ENCODE measurements at places on chromosomes 11 and 22.

DNA sequence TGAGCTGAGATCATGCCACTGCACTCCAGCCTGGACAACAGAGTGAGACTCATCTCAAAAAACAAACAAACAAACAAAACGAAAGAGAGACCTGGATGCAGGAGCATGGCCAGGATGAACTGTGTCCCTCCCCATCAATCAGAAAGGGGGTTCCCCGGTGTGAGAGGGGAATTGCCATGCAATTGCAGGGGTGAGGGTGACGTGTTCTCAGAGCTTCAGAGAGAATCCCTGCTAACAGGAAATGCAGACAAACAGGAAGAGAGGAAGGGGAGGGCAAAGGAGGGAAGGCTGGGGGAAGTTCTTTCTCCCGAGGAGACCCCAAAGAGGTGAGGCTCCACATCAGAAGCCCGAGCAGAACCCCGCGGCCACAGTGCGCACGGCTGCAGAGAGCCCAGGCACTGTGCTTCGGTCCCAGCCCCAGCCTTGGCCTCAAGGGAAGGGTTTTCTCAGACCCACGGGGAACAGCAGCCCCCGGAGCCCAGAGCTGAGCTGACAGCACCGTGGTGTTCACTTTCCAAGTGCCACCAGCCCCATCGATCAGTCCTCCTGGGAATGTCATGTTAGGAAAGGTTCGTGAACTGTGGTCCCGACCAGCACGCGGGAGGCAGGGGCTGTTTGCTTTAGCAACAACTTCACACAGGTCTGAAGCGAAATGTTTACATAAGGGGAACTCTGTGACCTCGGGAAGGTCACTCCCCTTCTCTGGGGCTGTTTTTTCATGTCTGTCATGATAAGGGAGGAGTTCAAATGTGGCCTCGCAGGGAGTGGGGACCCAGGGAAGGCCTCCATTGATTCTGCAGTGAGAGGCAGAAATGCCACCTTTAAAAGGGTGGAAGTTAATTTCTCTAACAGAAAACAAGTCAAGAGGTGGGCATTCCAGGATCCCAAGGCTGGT is 108.0 kb upstream of the ANO1 start:
- no peak for ATAC-seq

DNA sequence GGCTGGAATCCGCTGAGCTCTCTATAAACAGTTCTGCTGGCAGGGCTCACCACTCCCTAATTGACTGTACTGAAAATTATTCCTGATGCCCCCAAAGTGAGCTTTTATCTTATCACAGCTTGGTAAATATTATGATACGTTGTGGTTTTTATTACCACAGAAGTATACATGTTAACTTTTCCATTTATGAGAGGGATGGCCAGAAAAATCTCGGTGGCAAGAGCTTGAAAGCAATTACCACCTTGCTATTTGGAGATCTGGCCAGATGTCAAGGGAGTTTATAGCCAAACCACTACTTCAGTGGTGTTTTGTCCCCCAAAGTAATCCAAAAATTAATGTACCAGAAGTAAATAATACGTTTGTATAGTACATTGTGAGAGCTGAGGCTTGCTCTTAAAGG is 75.4 kb upstream of the RCN1 start:
- ATAC-seq, result no peak

DNA sequence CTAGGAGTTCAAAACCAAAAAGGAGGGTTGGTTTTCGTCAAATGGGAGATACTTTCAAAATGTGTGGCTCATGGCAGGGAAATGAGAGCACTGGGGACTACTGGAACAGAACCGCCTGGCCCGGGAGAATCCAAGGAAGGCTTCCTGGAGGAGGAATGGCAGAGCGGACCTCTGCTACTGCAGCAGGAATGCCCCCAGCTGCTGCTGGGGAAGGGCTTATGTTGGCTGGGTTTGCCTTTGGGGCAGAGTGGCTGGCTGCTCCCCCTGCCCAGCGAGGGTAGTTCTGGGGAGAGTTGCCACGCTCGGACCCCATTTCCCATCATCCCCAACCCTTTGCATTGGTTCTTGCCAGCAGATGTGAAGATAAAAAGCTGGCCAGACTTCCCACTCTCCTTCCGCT is 10.6 kb upstream of the APOBEC3A start:
- no peak for ATAC-seq

DNA sequence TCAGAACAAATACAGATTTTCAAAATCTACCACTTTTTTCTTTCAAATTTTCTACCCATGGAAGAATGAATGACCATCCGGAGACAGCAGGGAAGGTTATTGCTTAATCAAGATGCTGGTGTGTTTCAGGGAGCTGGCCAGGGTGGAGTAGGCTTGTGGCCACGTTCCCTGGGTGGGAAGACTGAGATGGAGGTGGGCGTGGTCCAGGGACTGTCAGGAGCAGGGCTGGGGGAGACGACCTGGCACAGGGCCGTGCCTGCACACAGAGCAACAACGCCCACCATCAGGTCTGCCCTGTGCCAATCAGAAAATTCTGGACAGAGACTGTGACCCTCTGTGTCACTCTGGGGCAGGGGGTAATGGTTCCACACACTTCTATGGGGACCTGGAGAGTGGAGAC is 7.1 kb upstream of the APOBEC3H start:
- peak; percentile 15 for ATAC-seq

DNA sequence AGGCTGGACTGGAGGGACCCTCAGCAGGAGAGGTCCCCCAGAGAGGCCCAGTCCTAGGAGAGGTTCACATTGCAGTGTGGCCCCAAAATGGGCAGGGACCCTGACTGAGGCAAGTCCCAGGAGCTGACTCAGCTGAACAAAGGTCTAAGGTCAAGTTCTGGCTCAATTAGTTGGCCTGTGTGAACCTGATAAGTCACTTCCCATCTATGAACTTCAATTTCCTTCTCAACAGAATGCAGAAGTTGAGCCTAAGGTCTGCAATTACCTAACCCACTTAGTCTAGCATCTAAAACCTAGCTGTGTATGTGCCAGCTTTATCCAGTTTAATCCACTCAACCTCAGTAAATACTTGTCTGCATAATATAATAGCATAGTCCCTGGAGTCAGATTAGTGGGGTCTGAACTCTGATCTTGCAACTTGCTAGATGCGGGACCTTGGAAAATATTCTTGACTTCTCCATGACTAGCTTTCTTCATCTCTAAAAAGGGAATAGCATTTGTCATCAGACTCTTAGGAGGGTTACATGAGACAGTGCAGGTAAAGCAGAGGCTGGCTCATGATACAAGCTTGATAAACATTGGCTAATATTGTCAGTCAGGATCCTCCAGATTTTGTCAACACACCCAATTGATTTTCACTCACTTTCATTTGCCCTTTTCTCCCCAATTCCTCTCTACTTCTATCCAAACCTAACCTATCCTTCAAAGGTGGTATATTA is 465.5 kb downstream of the INSC start:
- no peak for ATAC-seq

DNA sequence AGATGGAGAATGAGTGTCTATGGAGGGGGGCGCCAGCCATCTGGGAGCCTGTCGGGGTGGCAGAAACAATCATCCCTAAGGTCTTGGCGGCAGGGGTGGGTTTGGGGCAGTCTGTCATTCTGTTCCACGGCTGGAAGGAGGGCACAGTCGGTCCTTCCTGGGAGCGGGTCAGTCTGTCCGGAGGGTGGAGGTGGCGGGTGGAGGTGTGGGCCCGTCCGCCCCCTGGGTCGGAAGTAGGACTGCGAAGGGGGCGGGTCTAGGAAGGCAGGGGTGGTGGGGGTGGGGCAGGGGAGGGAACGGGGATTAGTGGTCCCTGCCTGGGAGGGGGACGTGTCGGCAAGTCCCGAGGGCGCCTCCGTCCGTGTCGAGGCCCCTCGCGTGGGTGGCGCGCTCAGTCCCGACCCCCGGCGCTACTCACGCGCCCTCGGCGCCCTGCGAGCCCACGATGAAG is 461 bp downstream of the TBC1D10A start:
- peak; percentile 40 for ATAC-seq

DNA sequence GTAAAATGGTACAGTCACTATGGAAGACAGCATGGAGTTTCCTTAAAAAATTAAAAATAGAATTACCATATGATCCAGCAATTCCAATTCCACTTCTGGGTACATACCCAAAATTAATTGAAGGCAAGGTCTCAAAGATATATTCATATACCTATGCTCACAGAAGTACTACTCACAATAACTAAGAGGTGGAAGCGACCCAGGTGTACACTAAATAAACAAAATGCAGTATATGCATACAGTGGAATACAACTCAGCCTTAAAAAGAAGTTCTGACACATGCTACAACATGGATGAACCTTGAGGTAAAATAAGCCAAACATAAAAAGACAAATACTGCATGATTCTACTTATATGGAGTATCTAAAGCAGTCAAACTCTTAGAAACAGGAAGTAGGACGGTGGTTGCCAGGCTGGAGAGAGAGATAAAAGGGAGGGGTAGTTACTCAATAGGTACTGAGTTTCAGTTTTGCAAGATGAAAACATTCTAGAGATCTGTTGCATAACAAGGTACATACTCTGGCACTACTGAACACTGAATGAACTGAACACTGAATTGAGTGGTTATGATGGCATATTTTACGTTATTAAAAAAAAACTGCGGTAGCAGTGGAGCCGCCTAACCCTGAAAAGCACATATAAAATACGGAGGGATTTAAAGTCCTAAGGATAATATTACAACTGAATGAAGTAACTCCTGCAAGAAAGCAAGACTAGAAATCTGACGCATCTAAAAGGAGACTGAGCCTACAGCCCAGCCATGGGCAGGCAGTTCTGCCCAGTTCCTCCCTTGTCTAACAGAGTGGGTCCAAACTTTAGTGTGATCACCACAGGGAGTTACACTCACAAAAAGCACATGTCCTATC is 12.8 kb downstream of the DGCR2 start:
- peak; percentile 86 for ATAC-seq

DNA sequence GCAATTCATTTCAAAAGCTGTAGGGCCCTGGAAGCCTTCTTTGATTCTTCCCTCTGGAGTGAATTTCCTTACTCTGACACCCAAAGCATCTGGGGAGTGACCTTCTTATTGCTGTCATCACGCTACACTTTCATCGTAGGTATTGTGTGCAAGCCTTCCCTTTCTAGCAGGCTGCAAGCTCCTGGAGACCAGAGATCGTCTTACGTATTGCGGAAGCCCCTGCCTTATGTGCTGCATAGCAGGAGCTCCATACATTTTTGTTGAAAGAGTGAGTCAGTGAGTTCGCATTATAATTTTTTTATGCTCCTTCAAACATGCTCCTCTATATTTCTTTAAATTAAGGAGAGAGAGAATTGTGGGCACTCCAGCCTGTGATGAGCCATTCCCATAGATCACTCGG is 21.2 kb upstream of the TMEM218 start:
- no peak for ATAC-seq

DNA sequence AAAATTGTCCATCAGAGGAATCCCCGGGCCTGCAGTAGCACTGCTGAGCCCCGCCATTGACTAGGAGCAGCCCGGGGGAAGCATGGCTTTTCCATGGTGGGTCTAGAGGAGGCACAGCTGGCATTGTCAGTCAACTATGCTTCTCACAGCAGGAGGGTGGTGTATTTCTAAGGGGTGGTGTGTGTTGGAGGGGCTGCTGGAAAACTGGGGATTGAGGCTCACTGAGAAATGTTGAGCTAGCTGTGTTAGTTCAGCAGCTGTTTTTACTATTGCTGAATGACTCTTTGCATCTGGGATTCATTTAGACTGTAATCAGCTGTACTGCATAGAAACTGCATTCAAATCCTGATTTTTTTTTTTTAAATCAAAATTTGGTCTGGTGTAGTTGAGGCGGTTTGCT is 5.6 kb downstream of the DDX10 start:
- no peak for ATAC-seq

GRCh38 chr22:27627444-27627833 is 174.1 kb downstream of the MN1 start:
- no peak for ATAC-seq

- ATAC-seq, result no peak
Observed at GRCh38 chr11:131662993-131663392, 292.6 kb downstream of the NTM start.

GRCh38 chr11:10568486-10568941 is at the start of gene LYVE1:
Gene LYVE1, minus strand, starts transcription at chr11:10568665. Its CDS starts 133 bp downstream, at chr11:10568532.
- ATAC-seq, result peak; percentile 17

GRCh38 chr11:119584193-119585042 is 144.6 kb downstream of the NECTIN1 start:
- ATAC-seq, result peak; percentile 81

- ATAC-seq, result no peak
Observed at GRCh38 chr22:26658161-26658560, 773 bp downstream of the MIAT start.

DNA sequence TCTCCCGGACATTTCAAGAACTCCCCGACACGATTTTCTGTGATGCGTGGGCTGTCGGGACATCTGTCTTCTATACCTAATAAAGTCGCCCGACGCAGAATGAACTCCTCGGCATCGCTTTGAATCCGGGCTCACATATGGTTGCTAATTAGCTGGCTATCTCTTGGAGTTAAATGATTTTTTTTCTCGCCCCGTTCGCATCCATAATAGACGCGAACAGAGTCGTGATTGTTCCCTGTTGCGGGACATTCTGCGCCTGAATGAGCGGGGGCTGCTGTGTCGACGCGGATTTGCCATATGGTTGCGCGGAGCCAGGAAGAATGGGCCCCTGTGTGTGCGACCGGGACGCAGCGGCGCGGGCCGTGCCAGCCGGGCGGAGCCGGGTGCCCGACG is 16.4 kb downstream of the CDKN1C start:
- ATAC-seq, result no peak

DNA sequence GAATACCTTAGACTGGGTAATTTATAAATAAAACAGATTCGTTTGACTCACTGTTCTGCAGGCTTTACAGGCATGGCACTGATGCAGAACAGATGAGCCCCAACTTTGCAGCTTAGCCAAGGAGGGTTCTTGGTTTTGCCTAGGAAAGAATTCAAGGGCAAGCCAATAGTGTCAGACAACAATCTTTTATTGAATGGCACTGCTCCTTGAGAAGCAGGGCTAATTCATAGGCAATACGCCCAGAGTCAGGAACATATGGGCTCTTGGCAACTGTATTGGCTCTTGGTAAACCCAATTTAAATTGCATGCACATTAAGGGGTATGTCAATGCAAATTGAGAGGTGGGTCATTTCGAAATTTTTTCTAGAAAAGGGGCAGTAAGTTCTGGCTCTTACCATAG is 87.9 kb downstream of the RAB38 start:
- ATAC-seq, result no peak

- ATAC-seq, result peak; percentile 45
Observed at GRCh38 chr22:42887523-42888507, 30.7 kb upstream of the ARFGAP3 start.

DNA sequence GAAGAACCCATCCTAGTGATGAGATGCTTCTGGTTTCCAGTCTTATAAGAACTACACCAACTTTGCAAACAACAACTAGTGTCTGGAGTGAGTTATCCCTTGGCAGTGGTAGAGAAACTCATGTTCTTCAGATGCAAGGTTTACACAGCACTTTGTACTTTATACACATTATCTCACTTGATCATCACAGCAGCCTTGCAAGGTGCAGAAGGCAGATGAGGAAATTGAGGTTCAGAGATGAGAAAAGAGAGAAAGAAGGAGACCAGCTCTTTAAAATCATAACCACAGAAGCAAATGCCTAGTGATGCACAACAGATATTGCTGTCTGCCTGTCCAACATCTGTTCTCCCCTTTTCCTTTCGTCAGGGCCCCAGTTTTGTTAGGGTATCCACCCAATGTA is 16.7 kb upstream of the CD44 start:
- ATAC-seq, result no peak

Measured in esophagus mucosa (tissue), 1 donor.